ENCODE measurements at places on chromosomes 11 and 22.
A peak's percentile ranks its signal among the peaks of the same experiment; 100 is the strongest.

GRCh38 chr11:15888556-15889345 is 467.6 kb downstream of the SOX6 start:
- no peak for DNase-seq

GRCh38 chr11:122676638-122677037 is 21.1 kb downstream of the UBASH3B start:
- DNase-seq = no peak

DNA sequence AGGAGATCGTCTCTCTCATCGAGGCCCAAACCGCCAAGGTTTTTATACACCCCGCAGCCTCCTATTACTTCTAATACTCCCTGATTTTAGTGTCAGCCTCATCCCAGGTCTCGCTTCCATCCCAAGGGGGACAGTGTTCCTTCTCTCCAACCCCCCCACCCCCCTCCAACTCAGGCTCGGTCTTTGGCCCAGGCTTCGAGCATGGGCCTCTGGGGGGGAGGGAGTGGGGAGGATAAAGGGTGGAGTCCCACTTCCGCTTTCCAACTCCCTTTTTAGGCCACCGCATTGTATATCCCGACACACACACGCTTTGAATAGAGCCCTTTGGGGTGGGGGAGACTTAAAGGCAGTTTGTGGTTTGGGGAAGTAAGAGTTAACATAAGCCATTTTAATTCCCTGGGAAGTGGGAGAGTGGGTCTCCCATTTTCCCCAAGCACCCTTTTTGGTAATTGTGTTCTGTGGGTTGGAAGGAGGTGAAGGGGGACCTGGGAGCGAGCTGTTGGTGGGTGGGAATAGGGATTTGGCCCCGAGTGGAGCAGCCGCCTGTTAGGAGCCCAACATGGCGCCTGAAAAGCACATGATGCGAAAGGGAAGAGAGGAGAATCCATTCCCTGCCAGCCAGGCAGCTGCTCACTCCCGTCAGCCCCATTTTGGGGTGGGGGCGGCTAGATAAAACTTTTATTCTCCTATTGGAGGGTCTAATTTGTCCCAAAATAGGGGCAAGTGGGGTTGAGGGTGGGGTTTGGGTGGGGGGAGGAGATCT is 844 bp downstream of the PCF11 start:
- peak; percentile 62 for DNase-seq

GRCh38 chr11:119117004-119117706 is 4.2 kb upstream of the HINFP start:
- DNase-seq = no peak

- no peak for DNase-seq
Measured at GRCh38 chr11:18566406-18566805, 22.1 kb downstream of the UEVLD start.

- DNase-seq = peak; percentile 36
Measured at GRCh38 chr11:17388609-17389210, at the start of gene KCNJ11. Gene KCNJ11 (minus strand): TSS chr11:17388659. CDS start chr11:17388091, 568 bp downstream.

- no peak for DNase-seq
Measured at GRCh38 chr11:75563501-75563977, 1.5 kb downstream of the SERPINH1 start.

- DNase-seq = no peak
Measured at GRCh38 chr11:87228820-87229219, 191.1 kb downstream of the TMEM135 start.

DNA sequence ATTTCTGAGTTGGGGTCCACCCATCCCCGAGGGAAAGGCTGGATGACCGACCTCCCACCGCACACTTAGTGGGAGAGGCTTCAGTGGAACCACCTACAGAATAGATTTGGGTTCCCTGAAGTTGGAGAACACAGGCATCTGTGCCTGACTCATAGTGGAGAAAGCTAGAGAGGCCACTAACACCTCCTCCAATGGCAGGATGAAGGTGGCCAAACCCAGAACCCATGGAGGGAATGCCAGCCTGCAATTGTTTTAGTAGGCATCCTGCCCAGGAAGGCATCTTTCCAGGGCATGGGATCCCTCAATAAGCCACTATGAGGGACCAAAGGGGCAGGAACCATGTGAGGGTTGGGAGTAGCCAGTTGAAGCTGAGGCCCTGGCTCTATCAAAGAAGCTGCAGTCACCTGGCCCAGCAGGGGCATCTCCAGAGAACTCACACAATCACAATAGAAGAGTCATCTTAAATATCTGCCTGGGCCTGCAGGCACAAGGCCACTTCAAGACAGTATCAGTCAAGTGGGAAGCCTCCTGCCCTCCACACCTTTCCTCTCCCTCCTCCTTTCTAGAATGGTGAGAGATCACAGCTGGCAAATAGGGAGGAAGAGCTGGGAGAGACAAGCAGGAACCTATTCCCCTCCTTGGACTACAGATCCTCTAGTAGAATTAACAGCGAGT is 124.1 kb upstream of the CSNK2A3 start:
- DNase-seq = no peak

DNA sequence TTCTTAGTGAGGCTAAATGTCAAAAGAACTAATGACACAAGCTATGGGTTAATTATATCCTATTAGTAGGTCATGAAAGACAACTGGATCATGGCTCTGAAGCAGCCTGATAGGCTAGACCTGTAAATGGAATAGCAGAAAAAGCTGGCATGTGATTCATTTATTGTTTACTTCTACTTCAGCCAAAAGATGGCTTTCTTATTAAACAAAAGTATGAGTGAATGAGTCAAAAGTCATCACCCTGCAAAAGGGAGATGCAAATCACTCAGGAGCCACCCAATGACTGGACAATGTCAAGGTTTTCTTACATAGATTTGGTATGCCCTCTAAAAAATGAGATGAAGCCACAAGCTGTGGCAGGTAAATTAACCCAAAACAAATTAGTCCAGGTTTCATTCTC is 138.0 kb downstream of the TRPC6 start:
- peak; percentile 46 for DNase-seq

DNA sequence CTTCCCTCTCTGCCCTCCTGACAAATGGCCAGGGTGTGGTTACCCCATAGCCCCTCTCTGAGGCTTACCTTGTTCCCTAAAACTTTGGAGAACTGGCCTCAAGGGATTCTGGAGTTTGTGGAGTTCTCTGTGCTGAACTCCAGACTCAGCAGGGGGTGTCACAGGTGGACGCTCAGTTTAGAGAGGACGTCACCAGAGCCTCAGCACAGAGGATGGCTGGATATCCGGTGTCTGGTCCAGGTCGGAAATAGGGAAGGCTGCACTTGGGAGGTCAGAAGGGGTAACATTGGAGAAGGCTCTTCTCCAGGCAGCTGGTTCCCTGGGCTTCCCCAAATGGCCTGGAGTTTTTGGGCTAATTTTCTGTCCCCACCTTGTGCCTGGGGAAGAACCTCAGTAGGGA is 64.2 kb downstream of the ADAMTS15 start:
- DNase-seq = no peak

- no peak for DNase-seq
Measured at GRCh38 chr22:37502342-37503182, 16.4 kb upstream of the MFNG start.
